ENCODE measurements at places on chromosomes 16 and 17. TPM values are rescaled to one million over a fixed set of nuclear protein-coding genes. Genes with fewer than 3 reads are reported as not detected.

The LUC7L gene
- total RNA-seq, result 52.5 TPM

The GNAO1 gene
- total RNA-seq, result 6.8 TPM

The XAF1 gene
- 11.1 TPM for total RNA-seq

The KRTAP4-9 gene
- not detected for total RNA-seq

The RANBP10 gene
- total RNA-seq, result 12.2 TPM

The CDH3 gene
- 0.75 TPM for total RNA-seq

The HAS3 gene
- total RNA-seq, result 0.42 TPM

The KIF2B gene
- not detected for total RNA-seq

The CDR2L gene
- 31.1 TPM for total RNA-seq

The KRTAP3-1 gene
- total RNA-seq, result not detected

The ETV4 gene
- 1.3 TPM for total RNA-seq

The GPR179 gene
- not detected for total RNA-seq

- no peak for DNase-seq
- H3K4me1 ChIP-seq, result no peaks in the 10 kb centered on the region
- no peak overlapping the region for H3K27ac ChIP-seq
- no peak overlapping the region for H3K4me3 ChIP-seq
- no peaks in the 10 kb centered on the region for H3K27me3 ChIP-seq
These were observed 487.2 kb downstream of the XYLT1 start for GRCh38 chr16:16983582-16983981.

GRCh38 chr17:50542795-50543774 is 3.9 kb upstream of the SPATA20 start:
- no peak for DNase-seq
- H3K27me3 ChIP-seq, result no peaks in the 10 kb centered on the region
- peak overlapping the region; percentile 66 for H3K27ac ChIP-seq
- peaks cover 41% of the 10 kb centered on the region for H3K4me1 ChIP-seq
- peak overlapping the region; percentile 68 for H3K4me3 ChIP-seq
- H3K36me3 ChIP-seq, result no peaks in the 10 kb centered on the region

GRCh38 chr17:9202532-9202931 is 181.2 kb downstream of the NTN1 start:
- no peak overlapping the region for H3K4me3 ChIP-seq
- no peak overlapping the region for H3K27ac ChIP-seq
- peaks cover 26% of the 10 kb centered on the region for H3K4me1 ChIP-seq
- no peak for DNase-seq

DNA sequence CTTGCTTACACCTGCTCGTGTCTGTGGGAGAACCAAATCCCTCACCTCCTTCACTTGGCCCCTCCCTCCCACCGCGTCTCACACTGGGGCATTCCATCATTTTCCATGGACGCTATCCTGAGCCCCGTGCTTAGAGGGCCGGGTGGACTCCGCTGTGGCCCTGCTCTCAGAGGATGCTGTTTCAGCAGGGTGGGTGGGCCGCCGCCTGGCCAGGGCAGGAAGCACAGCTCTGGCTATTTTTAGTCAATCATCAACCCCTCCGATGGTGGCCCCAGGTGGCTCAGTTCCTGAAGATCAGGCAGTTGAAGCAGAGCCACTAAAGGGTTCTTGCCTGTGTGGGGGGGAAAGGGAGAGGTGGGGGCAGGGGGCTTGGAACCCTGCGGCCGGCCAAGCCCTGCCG is 230.3 kb downstream of the ENGASE start:
- no peak for DNase-seq
- peaks cover 23% of the 10 kb centered on the region for H3K4me1 ChIP-seq
- H3K27me3 ChIP-seq, result no peaks in the 10 kb centered on the region
- no peak overlapping the region for H3K27ac ChIP-seq

GRCh38 chr16:56789360-56789759 is 59.4 kb downstream of the NUP93 start:
- no peak overlapping the region for H3K27ac ChIP-seq
- no peak for DNase-seq
- H3K27me3 ChIP-seq, result no peaks in the 10 kb centered on the region
- no peaks in the 10 kb centered on the region for H3K4me1 ChIP-seq
- H3K4me3 ChIP-seq, result no peak overlapping the region
- no peaks in the 10 kb centered on the region for H3K36me3 ChIP-seq

- DNase-seq, result no peak
- H3K4me3 ChIP-seq, result no peak overlapping the region
- H3K27me3 ChIP-seq, result no peaks in the 10 kb centered on the region
These were observed 20.5 kb downstream of the ST3GAL2 start for GRCh38 chr16:70418274-70418992.

DNA sequence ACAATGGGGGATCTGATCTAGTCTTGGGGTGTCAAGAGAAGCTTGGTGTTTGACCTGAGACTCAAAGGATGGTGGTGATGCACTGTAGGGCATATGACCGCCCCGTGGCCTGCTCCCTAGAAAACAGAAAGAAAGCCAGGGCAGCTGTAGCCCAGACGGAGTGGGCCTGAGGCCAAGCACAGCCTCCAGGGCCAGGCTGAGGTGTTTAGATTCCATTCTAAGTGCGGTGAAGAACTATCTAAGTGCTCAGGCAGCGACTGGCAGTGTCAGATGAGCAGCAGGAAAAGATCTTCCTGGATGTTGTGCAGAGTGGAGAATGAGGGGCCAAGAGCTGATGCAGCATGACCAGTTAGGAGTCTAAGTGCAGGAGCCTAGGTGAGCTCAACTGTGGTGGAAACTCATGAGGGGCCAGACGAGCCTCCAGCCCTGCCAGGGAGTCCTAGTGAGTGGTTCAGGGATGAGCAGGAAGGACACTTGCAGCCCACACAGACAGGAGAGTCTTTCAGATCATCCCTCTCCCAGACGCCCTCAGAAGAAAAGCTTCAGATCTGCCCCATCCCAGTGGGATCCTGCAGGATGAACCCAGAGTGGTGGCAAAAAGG is 314.2 kb upstream of the CCL2 start:
- no peak for DNase-seq
- H3K27ac ChIP-seq, result no peak overlapping the region
- no peaks in the 10 kb centered on the region for H3K36me3 ChIP-seq
- H3K4me1 ChIP-seq, result no peaks in the 10 kb centered on the region
- H3K4me3 ChIP-seq, result no peak overlapping the region

GRCh38 chr17:68576137-68576536 is 25.0 kb downstream of the FAM20A start:
- H3K27me3 ChIP-seq, result no peaks in the 10 kb centered on the region
- H3K4me1 ChIP-seq, result peaks cover 4% of the 10 kb centered on the region
- H3K27ac ChIP-seq, result no peak overlapping the region
- no peaks in the 10 kb centered on the region for H3K36me3 ChIP-seq

- peaks cover 64% of the 10 kb centered on the region for H3K4me1 ChIP-seq
- no peaks in the 10 kb centered on the region for H3K27me3 ChIP-seq
- no peaks in the 10 kb centered on the region for H3K36me3 ChIP-seq
- peak overlapping the region; percentile 96 for H3K4me3 ChIP-seq
These were observed 634 bp downstream of the KANSL1 start for GRCh38 chr17:46192439-46193150.

DNA sequence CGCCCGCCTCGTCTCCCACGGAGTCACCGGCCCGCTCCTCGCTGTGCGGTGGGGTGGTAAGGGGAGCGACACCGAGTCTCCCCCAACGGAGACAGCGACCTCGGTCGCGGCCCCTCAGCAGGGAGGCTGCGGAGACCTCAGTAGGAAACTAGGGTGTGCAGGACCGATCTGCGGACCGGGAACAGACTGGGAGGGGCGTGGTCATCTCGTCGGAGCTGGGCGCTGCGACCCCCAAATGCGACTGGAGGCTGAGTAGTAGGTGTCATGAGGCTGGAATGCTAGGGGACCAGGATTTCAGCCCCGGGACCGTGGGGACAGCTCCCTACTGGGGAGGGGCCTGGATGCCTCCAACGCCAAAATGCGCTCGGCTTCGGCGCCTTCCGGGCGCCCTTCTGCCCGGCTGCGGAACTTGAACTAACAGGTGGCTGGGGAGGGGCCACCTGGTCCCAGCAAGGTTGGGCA is 1.3 kb downstream of the CACNG4 start:
- H3K4me1 ChIP-seq, result peaks cover 31% of the 10 kb centered on the region
- H3K27ac ChIP-seq, result no peak overlapping the region
- DNase-seq, result no peak
- H3K27me3 ChIP-seq, result peaks cover 8% of the 10 kb centered on the region

- no peaks in the 10 kb centered on the region for H3K27me3 ChIP-seq
- no peak for DNase-seq
- H3K27ac ChIP-seq, result no peak overlapping the region
- H3K4me1 ChIP-seq, result no peaks in the 10 kb centered on the region
- H3K4me3 ChIP-seq, result no peak overlapping the region
- H3K36me3 ChIP-seq, result no peaks in the 10 kb centered on the region
These were observed 30.3 kb upstream of the TOX3 start for GRCh38 chr16:52577130-52577706.

- DNase-seq, result no peak
- H3K4me3 ChIP-seq, result no peak overlapping the region
- H3K27ac ChIP-seq, result peak overlapping the region; percentile 65
- no peaks in the 10 kb centered on the region for H3K36me3 ChIP-seq
These were observed 90.0 kb upstream of the TBX2 start for GRCh38 chr17:61309362-61310256.

DNA sequence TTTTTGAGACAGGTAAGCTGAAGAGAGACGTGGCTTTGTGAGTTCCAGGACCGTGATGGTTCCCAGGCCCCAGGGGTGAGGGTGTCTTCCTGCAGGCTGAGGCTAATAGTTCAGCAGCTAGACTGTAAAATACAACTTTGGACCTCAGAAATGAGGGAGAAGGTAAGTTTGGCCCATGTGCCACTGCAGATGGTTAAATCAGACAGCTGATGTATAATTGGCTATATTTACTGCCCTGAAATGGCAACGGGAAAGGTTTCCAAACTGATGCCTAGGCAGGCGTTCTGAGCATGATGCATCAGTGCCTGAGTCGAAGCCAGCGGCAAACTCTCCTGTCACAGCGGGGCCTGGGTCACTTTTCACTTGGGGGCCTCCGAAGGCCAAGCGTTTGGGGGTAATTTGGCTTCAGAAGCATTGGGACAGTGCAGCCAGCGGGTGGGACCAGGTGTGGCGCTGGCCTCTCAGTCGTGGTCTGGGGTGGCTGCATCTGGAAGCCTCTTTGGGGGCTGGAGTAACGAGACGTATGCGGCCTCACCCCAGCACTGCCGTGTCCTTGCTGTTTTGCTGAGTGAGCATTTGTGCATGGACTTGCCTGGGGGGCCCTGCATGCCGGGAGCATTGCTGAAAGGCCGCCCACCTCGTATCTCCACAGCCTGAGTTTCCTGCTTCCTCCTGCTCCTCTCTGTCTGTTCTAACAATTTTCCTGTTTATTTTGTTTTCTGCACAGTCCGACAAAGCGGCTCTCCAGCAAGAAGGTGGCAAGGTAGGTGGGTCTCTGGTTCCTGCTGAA is 31.2 kb upstream of the CAPN15 start:
- no peak overlapping the region for H3K27ac ChIP-seq
- no peak for DNase-seq
- H3K27me3 ChIP-seq, result no peaks in the 10 kb centered on the region
- peaks cover 71% of the 10 kb centered on the region for H3K36me3 ChIP-seq
- H3K4me3 ChIP-seq, result no peak overlapping the region

- DNase-seq, result no peak
- no peak overlapping the region for H3K27ac ChIP-seq
- H3K27me3 ChIP-seq, result no peaks in the 10 kb centered on the region
- H3K4me3 ChIP-seq, result no peak overlapping the region
- no peaks in the 10 kb centered on the region for H3K4me1 ChIP-seq
These were observed 7.9 kb downstream of the PLLP start for GRCh38 chr16:57276596-57276995.

DNA sequence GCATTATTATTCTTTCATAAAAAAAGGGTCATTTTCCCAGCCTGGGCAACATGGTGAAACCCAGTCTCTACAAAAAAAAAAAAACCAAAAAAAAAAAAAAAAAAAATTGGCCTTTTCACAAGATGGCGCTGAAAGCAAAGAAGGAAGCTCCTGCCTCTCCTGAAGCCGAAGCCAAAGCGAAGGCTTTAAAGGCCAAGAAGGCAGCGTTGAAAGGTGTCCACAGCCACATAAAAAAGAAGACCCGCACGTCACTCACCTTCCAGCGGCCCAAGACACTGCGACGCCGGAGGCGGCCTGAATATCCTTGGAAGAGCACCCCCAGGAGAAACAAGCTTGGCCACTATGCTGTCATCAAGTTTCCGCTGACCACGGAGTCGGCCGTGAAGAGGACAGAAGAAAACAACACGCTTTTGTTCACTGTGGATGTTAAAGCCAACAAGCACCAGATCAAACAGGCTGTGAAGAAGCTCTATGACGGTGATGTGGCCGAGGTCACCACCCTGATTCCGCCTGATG is 4.9 kb upstream of the PGAP6 start:
- H3K27ac ChIP-seq, result peak overlapping the region; percentile 76
- peaks cover 34% of the 10 kb centered on the region for H3K4me1 ChIP-seq
- H3K4me3 ChIP-seq, result no peak overlapping the region
- H3K27me3 ChIP-seq, result no peaks in the 10 kb centered on the region
- no peak for DNase-seq

- H3K4me3 ChIP-seq, result no peak overlapping the region
These were observed 17.0 kb downstream of the MAP1LC3B start for GRCh38 chr16:87409153-87409552.

DNA sequence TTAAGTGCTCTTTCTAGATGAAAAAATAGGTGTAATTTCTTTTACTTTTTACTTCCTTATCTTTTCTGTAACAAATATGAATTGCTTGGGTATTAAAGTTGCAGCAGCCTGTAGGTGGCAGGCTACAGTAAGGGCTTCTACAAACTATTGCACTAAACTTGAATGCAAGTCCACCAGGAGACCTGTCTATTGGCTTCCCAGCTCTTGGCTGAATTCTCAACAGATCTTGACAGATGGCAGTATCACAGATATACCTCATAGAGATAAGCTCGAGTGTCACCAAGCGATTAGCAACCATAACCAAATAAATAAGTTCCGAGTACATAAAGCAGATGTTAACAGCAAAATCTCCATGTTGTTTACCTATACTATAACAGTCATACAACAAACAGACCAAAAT is 5.9 kb downstream of the BBS2 start:
- H3K4me3 ChIP-seq, result no peak overlapping the region
- no peak for DNase-seq
- peaks cover 48% of the 10 kb centered on the region for H3K4me1 ChIP-seq
- H3K36me3 ChIP-seq, result peaks cover 18% of the 10 kb centered on the region
- no peak overlapping the region for H3K27ac ChIP-seq
- no peaks in the 10 kb centered on the region for H3K27me3 ChIP-seq

DNA sequence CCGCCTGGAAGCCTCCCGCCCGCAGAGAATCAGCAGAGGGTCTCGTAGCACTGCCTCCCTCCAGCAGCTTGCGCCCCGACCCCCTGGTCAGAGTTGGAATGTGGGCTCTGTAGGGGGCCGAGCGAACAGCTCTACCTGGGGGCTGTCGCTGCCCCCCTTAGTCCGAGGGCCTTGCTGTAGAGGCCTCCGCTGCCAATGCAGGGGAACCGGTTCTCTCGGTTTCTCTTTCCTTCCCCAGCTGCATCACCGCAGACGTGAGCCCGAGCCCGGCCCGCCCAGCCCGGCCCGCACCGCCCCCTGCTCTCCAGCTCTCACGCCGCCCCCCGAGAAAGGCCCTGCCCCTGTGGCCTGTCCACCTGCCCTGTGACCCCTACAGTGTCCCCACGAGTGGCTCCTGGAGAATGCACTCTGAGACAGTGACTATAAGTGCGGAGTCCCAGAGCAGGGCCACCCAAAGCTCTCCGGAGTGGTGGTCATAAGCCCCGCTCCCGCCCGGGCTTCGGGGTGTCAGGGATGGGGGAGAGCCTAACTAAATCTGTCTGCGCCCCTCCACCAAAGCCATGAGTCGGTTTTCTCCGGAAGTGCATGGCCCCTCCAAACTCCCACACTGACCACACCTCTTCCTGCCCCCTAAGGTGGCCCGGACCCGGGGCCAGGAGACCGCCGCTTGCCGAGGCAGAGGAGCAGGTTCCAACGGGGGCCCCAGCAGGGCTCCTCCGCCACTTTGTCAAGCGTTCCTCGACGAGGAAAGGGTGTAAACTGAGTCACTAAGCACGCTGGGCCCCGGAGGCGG is 1.7 kb downstream of the ARHGAP27 start:
- no peak for DNase-seq
- peaks cover 34% of the 10 kb centered on the region for H3K27me3 ChIP-seq
- H3K4me1 ChIP-seq, result peaks cover 60% of the 10 kb centered on the region
- peaks cover 24% of the 10 kb centered on the region for H3K36me3 ChIP-seq
- H3K27ac ChIP-seq, result no peak overlapping the region

All from esophagus muscularis mucosa (tissue), 4 donors.